ENCODE measurements at places on chromosomes 11 and 22.

DNA sequence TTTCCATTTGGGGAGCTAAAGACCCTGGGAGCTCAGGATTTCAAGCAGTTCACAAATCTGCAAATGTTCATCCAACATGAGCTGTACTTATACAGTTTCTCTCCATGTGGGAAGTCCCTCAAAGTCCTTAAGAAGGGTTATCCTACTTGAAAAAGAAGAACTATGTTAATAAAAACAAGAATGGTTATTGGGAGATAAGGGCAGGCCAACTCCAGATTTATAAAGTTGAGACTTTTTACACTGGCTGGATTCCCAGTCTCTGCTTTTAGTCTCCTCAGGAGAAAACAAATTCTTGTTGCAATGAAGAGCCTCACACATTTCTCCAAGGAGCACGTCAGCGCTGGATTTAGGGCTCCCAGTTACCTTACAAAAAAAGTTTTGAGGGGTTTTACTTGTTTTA, 34.2 kb upstream of the CTTN start:
- DNase-seq, result no peak

GRCh38 chr11:2834503-2835273, 50.9 kb downstream of the CDKN1C start:
- no peak for DNase-seq

DNA sequence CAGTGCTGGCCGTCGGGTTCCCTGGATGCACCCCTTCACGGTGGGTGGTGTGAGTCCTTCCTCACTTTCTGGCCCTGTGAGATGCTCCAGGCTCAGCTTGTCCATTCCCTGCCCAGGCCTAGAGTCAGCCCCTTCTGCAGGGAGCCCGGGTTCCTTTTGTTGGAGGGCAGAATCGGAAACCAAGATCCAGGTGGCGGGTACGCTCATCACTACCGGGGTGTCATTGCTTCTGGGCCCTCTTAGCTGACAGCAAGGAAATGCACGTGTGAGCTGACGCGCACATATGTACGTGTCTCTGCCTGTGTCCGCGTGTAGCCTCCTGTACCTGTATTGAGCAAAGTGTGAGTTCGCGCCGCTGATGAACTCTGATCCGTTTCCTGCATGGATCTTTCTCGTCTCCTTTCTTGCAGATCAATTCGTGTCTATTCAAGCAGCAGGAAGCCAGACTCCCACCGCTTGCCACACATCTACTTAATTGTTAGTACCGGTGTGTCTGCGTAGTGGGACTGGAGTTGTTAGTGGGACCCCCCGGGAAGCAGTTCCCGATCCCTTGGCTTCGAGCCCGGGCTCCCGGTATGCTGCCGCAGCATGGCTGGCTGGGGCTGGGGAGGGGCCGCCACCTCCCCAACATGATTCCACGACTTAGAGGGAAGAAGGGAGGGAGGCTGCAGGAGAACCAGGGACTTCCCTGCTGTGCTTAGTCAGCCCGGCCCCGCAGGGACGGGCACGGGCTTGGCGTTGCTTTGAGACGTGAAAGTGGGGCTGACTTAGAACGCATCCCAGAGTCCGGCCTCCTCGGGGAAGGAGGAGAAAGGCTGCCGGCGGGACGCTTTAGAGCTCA, 35.9 kb upstream of the GRAMD4 start:
- no peak for DNase-seq

DNA sequence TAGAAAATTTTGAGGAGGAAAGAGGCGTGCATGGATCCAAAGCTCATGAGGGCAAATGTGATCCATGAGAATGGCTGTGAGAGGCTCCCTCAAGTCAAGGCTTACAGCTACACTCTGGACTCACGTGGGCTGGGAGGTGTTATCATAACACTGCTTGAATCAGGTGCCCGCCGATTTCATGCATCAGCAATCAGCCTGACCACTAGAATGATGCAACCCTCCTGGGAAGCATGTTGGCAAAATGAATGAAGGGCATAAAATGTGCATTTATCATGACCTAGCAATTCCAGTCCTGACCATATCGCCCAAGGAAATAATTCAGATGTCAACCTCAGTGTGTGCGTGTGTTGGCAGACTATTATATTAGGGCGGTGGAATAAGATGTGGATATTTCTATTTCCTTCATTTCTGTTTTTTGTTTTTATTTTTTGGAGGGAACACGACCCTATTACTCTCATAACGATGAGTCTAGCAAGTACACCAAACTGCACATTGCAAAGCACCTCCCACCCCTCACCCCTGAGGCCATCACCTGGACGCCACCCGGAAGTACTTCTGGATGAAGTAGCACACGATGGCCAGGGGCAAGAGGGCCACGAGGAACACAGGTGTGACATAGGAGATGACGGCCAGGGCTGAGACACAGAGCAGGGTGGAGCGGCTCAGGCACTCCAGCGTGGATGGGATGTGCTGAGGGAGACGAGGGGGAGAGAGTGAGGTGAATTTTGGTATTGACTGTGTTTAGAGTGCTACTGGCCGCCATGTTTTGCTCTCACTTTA, 15.7 kb upstream of the KCNJ11 start:
- no peak for DNase-seq

- no peak for DNase-seq
Measured at GRCh38 chr22:20438678-20439492, 1.3 kb upstream of the SCARF2 start.

DNA sequence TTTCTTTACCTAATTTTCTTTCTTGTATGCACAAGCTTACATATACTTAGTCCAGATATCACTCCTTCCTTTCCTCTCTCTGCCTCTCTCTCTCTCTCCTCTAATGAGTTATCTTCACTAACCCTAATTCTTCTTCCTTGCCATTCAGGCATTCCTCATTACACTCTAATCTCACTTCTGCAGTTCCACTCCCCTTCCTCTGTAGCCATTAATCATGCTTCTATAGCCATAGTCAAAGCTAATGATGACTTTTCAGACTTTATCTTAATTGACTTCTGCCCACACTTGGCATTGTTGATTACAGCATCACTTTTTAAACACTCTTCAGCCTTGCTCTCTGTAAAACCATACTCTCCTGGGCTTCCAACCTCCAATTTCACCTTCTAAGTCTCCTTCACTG, 35.3 kb upstream of the SC5D start:
- DNase-seq, result no peak

All from Caco-2 (cell line).